ENCODE measurements at places on chromosomes 11 and 22.

DNA sequence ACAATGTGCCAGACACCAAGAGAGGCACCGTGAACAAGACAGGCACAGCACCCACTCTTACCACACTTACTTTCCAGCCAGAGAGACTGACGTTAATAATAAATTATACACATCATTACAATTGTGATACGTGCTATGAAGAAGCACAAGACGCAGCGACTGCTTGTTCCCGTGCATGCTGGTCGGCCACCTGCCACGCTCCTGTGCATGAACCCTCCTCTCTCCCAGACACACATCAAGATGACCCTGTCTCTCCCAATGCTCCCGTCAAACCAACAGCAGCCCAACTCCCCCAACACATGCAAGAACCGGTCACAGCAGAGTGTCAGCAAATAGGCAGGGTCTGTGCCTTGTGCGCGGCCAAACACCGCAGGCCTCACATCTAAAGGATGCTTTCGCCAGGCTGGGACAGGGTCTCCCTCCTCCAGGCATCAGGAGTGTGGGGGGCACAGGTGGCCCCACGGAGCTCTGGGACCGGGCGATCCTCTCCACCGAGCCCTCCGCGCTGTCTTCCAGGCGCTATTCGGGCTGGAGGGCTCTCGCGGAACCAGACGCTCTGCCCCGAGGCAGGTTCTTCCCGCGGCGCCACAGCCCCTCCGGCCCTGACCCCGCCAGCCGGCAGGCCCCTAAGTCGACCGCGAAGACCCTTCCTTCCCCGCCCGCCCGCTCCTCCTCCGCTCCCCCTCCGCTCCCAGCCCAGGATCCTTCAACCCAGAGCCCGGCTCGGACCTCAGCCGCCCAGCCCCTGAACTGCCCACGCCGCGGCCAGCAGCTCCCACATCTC, 533 bp downstream of the SERGEF start:
- no peak for DNase-seq

- DNase-seq: no peak
Measured at GRCh38 chr11:1440496-1440895, 46.1 kb downstream of the MOB2 start.

- no peak for DNase-seq
Measured at GRCh38 chr22:40001800-40002577, 7.2 kb downstream of the FAM83F start.

DNA sequence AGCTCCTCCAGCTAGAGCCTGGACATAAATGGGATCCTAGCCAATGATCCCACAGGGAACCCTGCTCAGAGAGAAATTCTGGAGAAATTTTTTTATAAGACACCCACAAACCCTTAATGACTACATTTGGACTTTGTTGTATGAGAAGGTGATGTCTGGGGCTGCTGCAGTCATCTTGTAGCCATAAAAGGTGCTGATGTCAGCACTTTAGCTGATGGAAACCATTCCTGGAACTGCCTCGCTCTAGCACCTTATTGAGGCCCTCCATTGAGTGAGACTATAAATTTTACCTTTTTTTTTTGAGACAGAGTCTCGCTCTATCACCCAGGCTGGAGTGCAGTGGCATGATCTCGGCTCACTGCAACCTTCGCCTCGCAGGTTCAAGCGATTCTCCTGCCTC, 610.7 kb downstream of the OPCML start:
- no peak for DNase-seq

DNA sequence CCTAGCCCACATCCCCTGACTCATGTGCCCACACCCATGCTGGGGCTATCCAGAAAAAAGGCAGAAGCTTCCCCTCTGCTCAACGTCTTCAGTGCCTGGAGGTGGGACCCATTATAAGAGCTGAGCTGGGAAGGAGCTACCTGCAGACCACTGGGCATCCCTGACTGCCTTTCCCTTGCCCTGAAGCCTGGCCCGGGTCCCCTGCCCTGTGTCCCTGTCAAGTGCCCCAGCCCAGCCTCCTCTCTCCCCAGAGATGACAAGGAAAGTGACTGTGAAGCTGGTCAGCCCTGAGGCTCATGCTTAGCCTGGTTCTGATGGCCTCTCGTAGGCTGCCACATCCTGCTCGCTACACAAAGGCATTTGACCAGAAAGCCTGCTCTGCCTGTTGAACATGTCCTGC, 140.4 kb downstream of the PARVA start:
- DNase-seq: no peak

DNA sequence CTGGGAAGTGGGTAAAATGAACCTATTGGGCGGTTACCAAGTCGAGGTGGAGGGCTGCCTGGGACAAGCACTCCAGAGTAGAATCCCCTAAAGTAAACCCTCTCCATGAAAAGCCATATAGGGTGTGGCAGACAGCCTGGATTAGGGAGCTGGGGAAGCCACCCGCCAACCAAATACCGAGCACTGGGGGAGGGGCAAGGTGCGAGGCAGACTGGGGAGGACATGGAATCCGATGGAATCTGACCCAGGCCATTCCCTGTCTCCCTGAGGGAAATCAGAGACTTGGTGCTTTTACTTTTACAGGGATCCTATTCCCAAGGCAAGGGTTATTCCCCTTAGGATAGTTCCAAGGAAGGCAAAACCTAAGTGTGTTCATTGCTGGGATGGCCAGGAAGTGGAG, 130.9 kb upstream of the HSD17B12 start:
- no peak for DNase-seq

DNA sequence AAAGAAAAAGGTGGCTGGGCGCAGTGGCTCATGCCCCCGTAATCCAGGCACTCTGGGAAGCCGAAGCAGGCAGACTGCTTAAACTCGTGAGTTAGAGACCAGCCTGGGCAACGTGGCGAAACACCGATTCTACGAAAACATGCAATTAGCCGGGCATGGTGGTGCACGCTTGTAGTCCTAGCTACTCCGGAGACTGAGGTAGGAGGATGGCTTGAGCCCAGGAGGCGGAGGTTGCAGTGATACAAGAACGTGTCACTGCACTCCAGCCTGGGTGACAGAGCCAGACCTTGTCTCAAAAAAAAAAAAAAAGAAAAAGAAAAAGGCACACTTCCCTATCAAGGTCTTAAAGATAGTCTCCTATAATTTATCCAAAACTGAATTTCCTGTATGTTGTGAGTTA, 39.4 kb downstream of the DGCR2 start:
- DNase-seq: no peak

GRCh38 chr11:126890561-126890960, 110.0 kb downstream of the KIRREL3 start:
- DNase-seq: no peak

GRCh38 chr11:111938687-111939160, 1.6 kb downstream of the DIXDC1 start:
- peak; percentile 32 for DNase-seq

GRCh38 chr22:23539135-23539838, 40.8 kb downstream of the IGLL1 start:
- peak; percentile 78 for DNase-seq

- peak; percentile 29 for DNase-seq
Measured at GRCh38 chr11:129278586-129279319, 86.6 kb upstream of the ARHGAP32 start.

GRCh38 chr22:44297470-44298061, 15.2 kb downstream of the SHISAL1 start:
- no peak for DNase-seq

DNA sequence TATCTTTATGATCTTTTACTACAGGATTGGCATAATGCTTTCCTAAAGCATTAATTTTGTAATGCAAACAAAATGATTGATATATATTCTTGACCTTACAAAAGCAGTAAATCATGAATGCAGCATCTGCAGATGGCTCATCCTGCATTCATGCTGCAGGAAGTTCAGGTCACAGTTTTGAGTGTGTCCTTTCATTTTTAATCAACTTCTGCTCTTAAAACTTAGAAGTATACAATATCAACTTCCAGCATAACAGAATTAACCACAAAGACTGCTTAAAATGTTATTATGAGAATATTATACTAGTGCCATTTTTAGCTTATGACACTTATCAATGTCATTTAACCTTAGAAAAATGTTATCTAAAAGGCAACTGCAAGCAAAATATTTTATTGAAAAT, 54.0 kb downstream of the SLC36A4 start:
- no peak for DNase-seq

DNA sequence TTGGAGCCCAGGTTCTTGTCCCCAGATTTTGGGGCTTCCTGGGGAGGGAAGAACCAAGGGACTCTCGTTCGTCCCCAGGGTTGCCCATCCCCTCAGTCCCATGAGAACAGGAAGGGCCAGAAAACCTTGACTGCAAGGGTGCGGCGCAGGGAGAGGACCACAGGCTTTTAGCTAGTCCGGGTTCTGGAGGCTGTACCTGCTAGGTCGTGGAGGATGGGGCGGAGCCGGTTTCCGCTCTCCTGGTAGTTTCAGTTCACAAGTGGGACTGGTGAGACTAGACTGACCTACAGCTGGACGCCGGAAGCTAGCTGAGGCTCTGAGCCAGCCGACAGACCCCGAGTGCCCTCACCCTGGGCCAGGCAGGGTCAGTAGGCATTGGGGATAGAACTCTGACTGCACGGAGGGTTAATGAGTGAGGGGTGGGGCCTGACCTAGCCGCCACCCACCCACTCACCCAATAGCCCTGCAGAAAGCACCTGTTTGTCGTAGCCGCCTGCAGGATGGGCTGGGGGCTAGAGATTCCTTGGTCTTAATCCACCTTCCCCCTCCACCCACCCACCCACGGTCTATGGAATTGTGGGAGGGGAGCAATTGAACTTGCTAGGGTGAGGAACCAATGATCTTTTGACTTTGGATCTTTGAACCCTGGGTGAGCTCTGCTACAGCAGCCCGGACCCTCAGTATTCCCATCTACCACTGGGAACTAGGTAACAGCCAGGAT, 1.5 kb downstream of the MAFF start:
- no peak for DNase-seq

DNA sequence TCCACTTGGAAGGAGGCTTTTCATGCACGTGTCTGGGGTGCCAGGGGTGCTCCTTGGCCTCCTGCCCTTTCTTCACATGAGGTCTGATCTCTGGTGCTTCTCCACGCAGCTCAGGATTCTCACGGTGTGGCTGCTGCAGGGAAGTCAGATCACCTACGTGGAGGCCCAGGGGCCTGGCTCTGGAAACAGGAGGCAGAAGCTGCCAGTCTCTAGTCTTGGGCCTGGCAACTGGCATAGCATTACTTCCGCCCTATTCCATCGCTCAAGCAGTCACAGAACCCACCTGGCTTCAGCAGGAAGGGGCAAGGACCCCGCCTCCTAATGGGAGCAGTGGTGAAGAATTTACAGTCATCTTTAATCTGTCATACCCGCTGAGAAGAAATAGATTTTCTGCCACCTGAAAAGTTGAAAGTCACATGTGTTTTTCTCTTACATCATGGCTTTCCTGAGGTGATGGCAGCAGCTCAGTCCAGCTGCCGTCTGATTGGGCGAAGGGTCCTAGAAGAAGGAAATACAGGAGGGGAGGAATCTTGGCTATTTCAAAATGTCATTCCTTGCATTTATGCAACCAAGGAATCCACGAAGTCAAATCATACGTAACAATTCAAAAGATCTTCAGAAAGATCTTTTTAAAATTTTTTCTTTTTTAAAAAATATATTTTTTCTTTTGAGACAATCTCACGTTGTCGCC, 50.1 kb upstream of the DKK3 start:
- no peak for DNase-seq

- DNase-seq: no peak
Measured at GRCh38 chr11:64660205-64660604, 62.8 kb downstream of the NRXN2 start.

GRCh38 chr11:126456783-126457542, 101.5 kb downstream of the ST3GAL4 start:
- DNase-seq: no peak

DNA sequence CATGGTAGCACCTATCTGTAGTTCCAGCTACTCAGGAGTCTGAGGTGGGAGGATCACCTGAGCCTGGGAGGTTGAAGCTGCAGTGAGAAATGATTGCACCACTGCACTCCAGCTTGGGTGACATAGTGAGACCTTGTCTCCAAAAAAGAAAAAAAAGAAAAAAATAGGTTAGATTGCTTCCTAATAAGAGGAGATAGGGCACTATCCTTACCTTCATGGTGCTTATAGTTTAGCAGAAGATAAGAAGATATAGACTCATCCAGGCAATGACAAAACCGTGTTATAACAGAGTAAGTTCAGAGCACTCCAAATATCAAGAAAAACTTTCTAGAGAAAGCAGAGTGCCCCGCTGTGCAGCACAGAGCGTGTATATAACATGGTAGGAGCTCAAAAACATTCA, 42.1 kb downstream of the RRP8 start:
- no peak for DNase-seq

DNA sequence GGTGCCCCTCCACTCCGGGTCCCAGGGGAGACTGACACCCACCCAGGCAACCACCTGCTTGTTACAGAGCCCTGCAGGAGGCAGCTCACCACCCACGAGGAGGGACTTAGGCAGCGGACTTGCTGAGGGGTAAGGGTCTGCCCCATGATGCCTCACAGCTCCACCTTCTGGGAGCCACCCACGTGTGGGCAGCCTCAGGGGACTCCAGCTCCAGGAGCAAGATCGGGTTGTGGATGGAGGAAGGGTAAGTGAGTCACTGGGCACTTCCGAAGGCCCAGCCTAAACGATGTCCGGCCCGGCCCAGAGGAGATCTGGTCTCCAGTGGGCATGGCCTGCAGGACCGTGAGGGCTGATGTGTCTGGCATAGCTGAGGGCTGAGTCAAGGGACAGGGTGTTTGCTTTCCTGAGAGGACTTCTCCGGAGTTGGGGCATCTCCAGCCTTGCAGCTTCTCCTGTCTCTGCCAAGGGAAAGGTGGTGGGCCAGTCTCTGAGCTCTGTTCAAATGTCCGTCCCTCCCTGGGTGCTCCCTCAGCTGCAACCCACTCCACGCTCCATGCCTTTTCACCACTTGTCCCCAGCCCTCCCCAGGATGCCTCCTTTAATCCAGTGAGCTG, 32.3 kb upstream of the P2RY2 start:
- DNase-seq: peak; percentile 69

DNA sequence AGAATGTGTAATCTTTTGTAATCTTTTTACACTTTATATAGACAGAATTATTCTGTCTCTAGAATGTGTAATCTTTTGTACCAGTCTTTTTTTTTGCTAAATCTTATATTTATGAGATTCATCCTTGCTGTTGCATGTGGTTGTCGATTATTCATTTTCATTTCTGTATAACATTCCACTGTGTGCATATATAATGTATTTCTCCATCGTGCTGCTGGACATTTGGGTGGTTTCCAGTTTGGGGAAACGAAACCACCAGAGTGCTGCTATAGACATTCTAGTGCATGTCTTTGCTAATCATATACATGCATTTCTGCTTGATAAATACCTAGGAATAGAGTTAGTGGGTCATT, 146.5 kb downstream of the GRIK4 start:
- DNase-seq: no peak

- DNase-seq: no peak
Measured at GRCh38 chr11:90284171-90284570, 61.3 kb upstream of the CHORDC1 start.

GRCh38 chr22:34993548-34993947, 72.4 kb upstream of the ISX start:
- no peak for DNase-seq

GRCh38 chr22:17412232-17412631, 43.0 kb downstream of the CECR2 start:
- DNase-seq: no peak

DNA sequence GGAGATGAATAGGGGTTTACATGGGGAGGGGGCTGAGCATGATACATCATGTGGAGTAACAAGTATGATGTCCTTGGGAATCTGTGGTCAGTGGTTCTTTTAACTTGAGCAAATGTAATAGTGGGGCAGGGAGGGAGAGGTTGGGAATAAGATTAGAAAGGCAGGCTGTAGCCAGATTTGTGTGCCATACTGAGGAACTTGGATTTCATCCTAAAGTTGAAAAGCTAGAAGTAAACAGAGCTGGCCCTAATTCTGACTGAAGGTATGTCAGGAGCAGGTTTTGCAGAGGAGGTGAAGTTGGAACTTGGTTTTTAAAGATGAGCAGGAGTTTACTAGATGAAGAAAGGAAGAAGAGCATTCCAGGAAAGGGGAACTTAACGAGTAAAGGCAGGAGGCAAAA, 108.3 kb upstream of the RRM1 start:
- DNase-seq: no peak
